Fibroblast of mammary gland (primary cell): ENCODE measurements at places on chromosomes 13 and 19.
A peak's percentile ranks its signal among the peaks of the same experiment; 100 is the strongest.

DNA sequence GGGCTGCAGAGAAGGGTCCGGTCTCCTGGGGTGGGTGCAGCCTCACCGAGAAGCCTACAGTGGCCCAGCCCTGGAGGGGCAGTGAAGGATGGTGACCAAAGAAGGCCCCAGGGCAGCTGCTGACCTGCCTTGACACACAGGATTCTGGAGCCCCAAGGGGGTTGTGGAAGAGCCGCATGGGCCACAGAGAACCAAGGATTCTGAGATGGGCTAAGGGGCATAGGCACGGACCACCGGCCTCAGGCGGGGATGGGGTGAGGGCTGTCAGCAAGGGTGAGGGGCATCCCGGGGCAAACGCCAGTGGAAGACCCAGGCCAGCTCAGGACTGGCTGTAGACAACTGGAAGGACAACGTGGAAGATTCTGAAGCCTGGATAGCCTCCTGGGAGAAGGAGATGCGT, 151.6 kb downstream of the TEX29 start:
- DNase-seq, result no peak

- DNase-seq, result peak; percentile 62
These were observed 6.0 kb downstream of the AKT2 start for GRCh38 chr19:40279120-40279551.

DNA sequence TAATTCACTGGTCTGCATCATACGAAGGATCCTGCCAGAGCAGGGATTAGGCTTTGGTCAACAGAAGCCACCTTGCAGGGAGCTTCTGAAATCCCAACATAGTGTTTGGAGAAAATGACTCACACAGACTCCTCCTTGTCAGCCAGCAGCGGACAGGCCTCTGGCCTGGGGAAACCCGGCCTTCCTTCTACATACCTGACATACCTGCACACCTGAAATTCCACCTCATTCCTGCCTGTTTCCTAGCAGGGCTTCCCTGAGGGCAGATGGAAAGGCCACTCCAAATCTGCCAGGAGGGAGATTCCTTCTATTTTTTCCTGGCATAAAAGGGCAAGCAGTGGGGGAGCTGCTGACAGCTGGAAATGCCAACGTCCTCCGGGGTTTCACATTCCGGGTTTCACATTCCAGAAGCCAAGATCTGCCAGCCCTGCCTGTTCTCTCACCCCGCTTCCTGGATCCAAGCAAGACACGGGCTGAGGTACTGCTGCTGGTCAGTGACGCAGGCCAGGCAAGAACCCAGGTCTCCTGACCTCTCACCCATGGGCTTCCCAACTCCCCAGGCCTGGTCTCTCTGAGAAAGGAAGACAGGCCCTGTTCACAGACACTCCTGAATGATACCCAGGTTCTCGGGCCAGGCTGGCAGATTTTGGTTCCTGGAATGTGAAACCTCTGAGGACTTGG, 18.2 kb upstream of the IGFL1 start:
- DNase-seq, result no peak

DNA sequence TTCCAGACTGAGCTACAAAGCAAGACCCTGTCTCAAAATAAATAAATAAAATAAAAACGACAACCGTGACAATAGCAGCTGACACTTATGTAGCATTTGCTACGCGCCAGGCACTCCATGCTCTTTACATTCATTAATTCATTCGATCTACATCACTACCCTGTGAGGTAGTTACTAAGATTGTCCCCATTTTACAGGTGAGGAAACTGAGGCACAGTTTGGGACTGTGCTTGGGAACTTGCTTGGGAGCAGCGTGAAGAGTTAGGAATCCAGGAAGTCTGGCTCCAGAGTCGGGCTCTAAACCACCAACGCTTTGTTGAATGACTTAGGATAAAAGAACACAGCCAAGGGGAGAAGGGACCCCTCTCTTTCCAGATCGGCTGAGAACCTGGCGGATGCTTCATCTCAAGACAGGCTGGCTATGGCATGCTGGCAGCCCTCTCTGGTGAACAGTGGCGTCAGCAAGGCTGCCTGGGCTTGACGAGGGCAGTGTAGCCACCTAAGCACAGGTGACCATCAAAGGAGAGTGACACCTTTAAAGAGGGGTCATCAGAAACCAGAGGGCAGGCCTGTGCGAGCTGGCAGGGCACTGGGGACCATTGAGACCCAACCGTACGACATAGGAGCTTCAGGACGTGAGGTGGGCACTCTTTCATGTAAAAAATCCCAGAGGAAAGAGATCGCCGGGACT, 591 bp downstream of the DOHH start:
- no peak for DNase-seq

GRCh38 chr19:17943274-17944221, 10.7 kb downstream of the CCDC124 start:
- no peak for DNase-seq

DNA sequence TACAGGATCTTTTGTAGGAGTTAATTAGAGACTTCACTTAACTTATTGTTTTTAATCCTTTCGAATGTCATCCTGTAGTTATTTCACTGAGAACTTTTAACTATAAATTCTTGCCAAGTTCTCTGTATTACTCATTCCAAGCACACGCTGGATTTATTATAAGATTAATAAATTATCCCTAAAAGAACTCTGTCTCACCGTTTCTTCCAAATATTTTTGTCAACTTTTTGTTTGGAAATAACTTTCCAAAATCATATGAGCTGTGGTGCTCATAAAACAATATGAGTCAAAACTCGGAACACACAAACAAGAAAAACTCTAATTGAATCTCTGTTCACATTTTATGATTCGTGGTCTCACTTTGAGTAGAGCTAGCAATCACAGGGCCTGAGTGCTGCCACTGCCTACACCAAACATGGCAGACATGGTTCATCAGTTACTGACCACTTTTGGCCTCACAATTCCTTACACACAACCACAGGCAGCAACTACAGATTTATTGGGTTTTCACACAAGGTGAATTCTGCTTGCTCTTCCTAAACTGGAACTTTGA, 412.0 kb downstream of the FGF14 start:
- peak; percentile 60 for DNase-seq

GRCh38 chr19:19911150-19911549, 10.4 kb downstream of the ZNF93 start:
- peak; percentile 18 for DNase-seq

- DNase-seq, result no peak
These were observed 18.4 kb upstream of the EPHX3 start for GRCh38 chr19:15250640-15250993.

DNA sequence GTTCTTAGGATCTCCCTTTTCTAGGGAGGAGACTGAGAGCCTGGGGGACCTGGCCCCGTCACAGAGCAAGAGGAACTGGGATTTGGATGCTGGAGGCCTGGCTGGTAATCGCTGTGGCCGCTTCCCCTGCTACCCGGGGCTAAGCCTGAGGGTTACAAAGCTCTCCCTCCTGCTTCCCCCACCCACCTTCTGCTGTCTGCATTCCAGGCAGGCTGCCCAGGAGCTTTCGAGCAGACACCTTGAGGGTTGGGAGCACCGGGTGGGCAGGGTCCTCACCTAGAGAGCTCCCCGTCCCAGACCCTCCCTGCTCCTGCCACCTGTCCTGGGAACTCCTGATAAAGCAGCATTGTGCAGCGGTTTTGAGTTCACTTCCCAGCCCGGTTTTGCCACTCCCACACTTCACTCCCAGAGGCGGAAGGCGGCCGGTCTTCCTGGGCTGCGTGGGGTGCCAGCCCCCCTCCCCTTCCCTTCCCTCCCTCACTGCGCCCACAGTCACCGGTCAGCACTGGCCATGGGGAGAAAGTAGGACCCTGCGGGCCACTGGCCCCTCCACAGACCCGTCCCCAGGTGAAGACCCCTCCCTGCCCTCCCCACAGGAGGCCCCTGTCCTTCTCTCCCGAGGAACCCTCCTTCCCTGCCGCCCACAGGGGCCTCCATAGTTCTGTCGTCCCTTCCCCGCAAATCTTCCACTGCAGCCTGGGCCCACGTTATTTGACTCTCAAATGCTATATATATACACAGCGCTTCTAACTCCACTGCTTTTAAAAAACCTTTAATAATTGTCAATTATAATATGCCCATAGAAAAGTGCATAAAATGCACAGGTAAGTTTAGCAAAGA, 8.1 kb downstream of the PAK4 start:
- DNase-seq, result no peak

DNA sequence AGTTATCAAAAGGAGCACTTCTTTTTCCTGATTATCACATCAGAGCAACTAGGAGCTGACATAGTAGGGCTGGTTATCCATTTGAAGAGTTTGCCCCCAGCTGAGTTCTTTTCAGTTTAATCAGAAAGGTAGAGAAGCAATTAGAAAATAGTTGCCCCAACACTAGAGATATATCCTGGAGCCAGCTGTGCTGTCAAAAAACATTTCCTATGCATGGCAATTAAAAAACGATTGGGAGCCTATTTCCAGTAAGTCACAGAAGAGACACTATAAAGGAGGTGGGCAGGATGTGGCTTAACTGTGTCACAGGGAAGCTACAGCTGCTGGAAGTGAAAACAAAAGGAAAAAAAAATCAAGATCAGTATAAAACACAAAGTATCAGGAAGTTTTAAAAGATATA, 155.7 kb upstream of the SLITRK1 start:
- DNase-seq, result no peak

GRCh38 chr13:95706356-95706755, 29.4 kb downstream of the DNAJC3 start:
- no peak for DNase-seq

DNA sequence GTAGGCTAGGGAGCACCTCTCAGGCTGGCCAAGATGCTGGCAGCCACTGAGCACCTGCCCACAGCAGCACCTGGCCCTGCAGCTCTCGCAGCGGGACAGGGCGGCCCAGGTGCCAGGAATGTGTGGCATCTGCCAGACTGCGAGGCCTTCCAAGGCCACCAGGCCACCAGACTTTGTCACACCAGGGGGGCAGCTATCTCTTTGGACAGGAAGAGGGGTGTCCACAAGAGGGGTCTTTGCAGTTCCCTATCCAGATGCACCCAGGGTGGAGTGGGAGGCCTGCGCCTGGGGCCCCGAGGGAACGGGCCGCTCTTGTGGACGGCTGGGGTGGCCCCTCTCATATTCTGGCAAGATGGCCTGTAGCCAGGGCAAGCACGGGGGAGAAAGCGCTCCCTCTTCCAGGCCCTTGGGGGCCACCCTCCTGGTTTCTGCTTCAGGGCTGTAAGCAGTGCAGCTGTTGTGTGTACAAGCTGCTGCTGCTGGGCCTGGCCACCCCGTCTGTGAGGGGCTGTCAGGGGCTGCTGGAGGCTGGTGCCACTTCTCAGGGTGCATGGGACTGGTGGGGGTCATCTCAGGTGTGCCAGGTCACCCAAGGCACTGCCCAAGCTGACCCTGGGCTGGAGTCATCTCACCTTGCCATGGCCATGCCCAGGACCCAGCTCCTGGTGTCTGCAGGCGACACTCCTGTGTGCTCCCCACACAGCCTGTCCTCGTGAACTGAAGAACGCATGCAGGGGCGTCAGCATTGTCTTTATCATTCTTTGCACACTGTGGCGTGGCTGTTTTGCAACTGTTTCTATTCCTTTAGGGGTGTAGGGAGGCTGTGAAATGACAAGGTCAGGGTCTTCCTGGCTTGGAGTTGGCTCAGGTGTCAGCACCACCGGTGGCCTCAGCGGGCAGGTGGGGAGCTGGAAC, 1.8 kb downstream of the TEX29 start:
- DNase-seq, result no peak
